NCI-H2171 treated with DMSO at 0.1 percent for 48 hours (cell line): ENCODE measurements at places on chromosomes 7 and 10.

- no peak for DNase-seq
These were observed 177.7 kb upstream of the PRSS1 start for GRCh38 chr7:142571581-142571980.

DNA sequence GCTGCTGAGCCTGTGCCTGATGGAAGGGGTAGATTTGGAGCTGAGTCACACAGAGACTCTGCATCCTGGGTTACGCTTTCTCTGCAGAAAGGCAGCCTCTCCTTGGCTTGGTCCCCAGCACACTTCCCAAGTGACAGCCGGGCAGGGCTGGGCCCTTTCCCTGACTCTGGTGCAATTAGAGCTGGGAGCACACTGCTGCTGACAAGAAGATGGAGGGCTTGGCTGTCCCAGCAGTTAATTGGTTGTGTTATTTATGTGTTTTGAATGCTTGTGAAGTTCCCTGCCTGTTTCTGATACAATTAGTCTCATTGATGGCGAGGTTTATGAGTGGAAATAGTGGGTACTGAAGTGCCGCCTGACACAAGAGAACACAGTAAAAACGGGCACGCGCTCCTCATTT lies 123.6 kb downstream of the TCERG1L start:
- DNase-seq: no peak

GRCh38 chr7:156504687-156505545 lies 135.7 kb upstream of the RNF32 start:
- DNase-seq: no peak

GRCh38 chr10:98045785-98046389 lies 15.5 kb upstream of the CRTAC1 start:
- peak; percentile 70 for DNase-seq

- no peak for DNase-seq
These were observed 971 bp downstream of the AEBP1 start for GRCh38 chr7:44104860-44105771.
